ENCODE measurements at places on chromosomes 4 and X.

DNA sequence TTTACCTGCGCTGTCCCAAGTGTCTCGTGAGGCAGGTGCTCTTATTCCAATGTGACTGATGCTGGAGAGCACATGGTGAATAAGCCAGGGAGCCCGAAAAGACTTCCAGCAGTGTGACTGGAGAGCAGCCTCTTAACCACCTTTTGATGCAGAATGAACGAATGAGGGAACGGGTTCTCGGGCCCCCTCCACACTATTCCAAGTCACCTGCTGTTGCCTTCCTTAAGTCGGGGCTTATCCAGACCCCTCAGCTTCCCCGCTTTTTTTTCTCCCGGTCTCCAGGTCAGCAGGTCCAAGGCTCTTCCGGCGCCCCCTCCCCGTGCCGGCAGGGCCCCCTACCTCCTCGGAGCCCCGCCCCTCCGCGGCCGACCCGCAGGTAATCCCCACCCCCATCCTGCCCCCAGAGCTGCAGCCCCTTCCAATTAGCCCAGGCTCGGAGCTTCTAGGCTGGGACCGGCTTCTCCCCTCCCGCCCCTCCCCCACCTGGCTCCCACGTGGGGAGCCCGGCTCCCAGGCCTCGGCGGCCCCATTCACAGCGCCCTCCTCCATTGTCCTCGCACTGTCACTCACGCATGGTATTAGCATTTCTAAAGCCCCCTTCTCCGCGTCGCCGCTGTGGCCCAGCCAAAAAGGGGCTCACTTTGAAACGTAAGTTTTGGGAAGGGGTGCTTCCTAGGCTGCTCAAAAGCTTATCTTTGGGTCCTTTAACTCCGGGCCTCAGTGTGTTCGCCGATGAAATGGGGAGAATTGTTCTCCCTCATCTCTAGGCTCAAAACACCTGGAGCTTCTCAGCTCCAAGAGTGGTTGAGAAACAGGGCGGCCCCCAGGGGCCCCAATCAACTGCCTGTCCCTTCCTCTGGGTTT lies 56.2 kb upstream of the PJA1 start:
- no peak for DNase-seq

DNA sequence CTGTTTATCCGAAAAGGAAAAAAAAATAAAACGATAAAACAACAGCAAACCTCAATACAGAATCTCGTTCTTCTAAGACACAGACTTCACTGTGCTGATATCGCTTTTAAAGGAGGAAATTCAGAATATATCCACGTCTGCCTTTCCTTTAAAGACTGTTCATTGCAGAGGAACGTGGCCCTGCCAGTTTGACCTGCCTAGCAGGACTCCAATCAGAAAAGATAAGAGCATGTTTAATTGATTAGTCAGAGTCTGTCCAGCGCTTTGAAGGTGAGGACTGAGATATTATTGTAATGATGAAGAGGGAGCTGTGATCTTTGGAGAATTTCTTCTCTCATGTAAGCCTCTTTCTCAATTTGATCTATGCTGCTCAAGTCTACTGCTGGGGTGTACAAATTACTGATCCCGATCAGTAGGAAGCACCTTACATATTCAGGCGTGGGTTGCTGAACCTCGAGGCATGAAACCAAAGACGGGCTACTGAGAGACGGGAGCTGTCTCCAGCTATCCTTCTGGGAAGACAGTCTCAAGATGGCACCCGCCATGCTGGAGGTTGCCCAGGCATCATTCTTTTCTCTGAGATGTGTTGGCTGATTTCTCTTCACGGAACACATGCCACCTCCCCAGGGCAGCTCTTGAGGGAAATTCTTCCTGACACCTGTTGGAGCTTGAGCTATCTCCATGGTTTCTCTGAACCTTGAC lies 146.1 kb downstream of the SHOX start:
- DNase-seq = no peak

DNA sequence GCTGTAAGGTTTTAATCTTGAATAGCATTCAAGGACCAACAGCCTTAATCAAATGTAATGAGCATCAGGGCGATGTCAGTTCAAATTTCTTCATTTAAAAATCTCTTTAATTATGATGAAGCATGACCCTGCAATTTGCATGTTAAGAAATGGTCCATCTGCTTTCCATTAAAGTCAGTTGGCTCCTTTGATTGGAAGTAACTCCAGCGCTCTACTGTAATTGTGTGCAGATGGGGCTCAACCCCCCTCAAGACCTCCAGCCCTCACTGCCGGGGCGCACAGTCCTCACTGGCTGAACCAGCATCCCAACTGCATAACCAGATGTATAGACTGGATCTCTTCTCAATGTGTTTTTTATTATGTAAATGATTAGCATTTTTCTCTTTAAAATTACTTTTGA lies 126.9 kb downstream of the VCX3B start:
- no peak for DNase-seq

- DNase-seq = peak; percentile 76
These were observed 11.6 kb upstream of the BMP2K start for GRCh38 chr4:78764498-78764961.

DNA sequence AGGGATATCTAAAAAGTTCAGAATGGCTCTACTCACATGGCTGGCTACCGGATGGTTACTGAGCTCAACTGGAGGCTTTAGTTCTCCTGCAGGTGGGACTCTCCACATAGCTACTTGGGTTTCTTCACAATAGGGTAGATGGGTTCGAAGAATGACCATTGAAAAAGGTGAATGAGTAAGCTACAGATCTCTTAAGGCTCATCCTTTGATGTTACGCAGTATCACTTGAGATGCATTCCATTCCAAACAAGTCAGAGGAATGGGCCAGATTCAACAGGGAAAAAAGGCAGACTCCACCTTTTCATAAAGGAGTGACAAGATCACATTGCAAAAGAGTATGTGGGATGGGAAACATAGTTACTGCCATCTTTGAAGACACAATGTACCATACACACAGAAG lies 52.6 kb downstream of the DDX53 start:
- DNase-seq = no peak

DNA sequence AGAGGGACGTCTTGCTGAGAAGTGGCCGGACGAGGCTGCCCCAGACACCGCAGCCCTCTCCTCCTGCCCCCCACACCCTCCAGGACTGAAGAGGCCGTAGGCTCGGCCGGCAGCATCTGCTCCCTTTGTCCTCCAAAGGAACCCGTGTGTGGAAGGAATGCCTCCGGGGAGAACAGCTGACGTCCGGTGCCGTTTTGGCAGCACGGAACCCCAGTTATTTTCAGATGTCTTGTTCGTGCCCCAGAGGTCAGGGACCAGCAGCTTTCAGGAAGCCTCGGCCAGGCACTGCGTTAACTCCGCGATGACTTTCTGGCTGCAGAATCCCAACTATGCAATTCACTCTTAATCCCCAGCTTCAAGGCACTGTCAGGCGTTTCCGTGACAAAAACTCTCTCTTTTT lies 10.9 kb upstream of the PPP2R3B start:
- no peak for DNase-seq

DNA sequence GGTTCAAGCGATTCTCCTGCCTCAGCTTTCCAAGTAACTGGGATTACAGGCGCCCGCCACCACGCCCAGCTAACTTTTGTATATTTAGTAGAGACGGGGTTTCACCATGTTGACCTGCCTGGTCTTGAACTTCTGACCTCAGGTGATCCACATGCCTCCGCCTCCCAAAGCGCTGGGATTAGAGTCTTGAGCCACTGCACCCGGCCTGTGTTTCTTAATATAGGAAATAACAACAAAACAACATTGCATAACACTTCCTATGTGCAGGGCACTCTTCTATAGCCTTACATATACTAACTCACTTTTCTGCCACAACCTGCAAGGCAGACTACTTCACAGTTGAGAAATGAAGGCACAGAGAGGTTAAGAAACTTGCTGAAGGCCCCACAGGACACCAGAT lies 12.8 kb upstream of the TMEM131L start:
- DNase-seq = no peak

GRCh38 chr4:183806341-183806740 lies 98.8 kb upstream of the STOX2 start:
- DNase-seq = no peak

GRCh38 chr4:100644150-100644549 lies 126.3 kb upstream of the EMCN start:
- DNase-seq = no peak

DNA sequence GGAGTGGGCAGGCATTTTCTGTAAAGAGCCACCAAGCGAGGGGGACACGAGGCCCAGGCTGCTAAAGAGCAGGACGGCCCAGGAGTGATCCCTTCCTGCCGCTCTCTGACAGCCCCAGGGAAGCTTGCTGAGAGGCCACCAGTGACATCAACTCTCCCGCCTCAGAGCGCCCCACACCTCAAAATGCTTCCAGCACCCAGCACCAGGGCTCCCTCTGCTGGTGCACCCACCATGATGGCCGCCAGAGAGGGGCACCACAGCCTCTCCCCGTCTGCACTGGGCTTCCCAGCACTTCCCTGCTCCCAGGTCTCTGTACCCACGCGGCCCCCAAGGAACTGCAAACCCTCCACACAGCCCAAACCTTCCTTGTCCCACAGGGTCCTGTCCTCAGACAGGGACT lies 40.4 kb downstream of the GAK start:
- DNase-seq = no peak

- no peak for DNase-seq
These were observed 293.3 kb downstream of the ADGRL3 start for GRCh38 chr4:61493470-61493869.

- no peak for DNase-seq
These were observed 1757.3 kb downstream of the PCDH7 start for GRCh38 chr4:32477518-32477917.

DNA sequence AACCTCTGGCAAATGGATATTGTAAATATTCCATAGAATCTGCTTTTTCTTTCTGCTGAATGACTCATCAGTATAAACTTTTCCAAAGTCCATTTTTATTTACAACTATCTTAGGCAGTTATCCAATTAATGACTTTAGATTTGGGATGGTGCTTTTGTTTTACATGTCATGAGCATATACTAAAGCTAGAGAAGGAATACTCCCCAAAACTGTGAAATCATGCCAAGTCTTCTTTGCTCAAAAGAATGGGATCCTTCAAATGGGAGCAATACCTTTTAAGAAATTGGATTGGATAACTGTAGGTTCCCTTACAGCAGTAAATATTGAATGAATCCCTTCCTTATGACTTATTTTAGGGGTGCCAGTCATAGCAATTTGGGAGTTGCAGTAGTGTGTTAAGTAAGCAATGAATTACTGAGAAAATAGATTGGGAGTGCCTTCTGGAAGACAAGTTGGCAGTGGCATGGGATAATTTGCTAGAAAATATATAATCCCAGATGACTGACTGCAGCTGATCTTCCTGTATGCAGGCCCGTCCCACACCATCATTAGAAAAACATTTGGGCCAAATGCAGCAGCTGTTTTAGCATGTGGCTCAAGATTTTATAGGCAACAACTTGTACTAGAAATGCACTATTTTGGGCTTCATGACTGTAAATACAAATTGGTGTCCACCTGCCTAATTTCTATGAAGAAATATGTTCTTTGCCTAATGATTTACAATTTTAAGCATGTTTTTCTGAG lies 2.8 kb downstream of the TMPRSS11D start:
- DNase-seq = no peak

GRCh38 chr4:40388239-40388638 lies 53.1 kb downstream of the CHRNA9 start:
- no peak for DNase-seq

- no peak for DNase-seq
These were observed 762.5 kb downstream of the PCDH7 start for GRCh38 chr4:31482691-31483090.

DNA sequence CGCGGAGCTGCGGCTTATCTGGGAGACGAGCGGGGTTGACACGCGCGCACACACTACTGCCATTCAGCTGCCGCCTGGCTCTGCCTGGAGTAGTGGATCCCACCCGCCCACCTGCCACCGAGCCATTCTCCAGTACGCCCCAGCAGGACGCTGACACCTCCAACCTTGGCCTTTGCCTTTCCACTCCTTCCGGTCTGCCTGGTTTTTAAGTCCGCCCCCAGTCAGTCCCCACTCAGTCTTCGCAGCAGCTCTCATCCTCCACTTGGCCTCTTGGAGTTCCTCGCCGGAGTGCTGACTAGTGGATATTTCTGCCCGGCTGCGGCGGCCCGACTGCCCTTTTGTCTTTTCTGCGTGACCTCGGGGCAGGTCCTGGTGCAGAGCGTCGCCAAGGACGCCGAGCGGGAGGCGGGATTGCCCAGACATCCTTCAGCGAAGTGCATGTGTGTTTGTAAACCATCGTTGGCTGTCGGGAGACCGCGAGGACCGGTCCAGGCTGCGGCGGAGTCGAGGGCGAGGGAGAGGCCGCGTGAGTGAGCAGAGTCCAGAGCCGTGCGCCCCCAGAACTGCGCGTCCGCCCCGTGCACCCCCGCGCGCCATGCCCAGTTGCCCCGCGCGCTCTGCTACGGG lies 1.1 kb downstream of the SLIT2 start:
- DNase-seq = peak; percentile 4

- DNase-seq = no peak
These were observed 6.8 kb upstream of the CXCL2 start for GRCh38 chr4:74105656-74106280.

GRCh38 chrX:132216806-132217202 lies 2.4 kb downstream of the RAP2C start:
- DNase-seq = no peak

DNA sequence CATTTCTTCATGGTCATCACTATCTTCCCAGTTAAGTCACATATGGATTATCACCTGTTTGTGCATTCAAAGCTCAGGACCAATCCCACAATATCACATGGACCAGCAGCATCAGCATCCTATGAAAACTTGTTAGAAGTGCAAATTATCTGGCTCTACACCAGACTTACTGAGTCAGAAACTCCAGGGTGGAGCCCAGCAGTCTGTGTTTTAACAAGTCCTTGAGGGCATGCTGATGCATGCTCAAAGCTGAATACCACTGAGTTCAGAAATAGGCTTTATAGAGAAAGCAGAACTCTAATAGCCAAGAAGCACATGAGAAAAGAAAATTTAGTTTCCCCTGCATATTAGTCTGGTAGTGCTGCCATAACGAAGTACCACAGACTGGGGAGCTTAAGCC lies 62.4 kb upstream of the GABRQ start:
- DNase-seq = no peak

DNA sequence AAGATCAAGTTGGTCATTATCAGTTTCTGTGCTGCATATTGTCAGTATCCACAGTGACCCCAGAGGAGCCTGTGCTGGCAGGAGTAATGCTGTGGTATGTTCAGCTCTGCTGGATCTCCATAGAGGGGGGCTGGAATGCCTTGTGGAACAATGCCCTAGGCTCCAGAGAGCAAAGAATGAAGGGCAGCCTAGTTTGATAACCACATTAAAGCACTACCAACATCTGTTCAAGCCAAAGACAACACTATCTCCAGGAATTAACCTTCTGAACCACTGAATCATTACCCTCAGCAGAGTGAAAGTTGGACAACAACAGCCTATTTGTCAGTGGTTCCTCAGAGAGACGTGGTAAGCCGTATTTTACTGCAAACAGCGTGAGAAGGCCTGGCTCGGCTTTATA lies 192.3 kb upstream of the CXorf66 start:
- peak; percentile 60 for DNase-seq

DNA sequence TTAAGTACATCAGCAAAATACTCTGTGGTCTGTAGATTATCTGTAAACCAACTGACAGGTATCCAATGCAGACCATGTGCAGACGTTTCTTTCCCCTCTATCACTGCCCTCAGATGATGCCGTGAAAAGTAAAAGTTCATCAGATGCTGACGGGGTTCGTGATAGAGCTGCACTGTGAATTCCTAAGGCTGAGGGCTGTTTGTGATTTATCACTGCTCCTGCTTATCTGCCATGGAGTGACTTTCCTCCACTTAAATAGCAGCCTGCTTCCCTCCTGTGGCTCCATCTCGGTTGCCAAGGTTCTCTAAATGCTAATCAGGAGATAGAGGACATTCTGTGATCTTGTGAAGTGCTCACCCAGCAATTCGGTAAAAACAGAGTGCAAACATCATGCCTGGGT lies 89.3 kb upstream of the SRD5A3 start:
- DNase-seq = no peak

GRCh38 chr4:108681321-108681809 lies 31.0 kb downstream of the OSTC start:
- DNase-seq = no peak
